Stimulated activated CD8-positive, alpha-beta memory T cell treated with anti-CD3 and anti-CD28 coated beads, Interleukin-7, amount 100 ng/mL, for 1 hour (primary cell): ENCODE measurements at places on chromosomes 16 and 17.
A peak's percentile ranks its signal among the peaks of the same experiment; 100 is the strongest.

- no peak for DNase-seq
These were observed 15.4 kb downstream of the CUEDC1 start for GRCh38 chr17:57939797-57940196.

- DNase-seq, result no peak
These were observed 716.9 kb downstream of the KCNJ18 start for GRCh38 chr17:22409160-22409751.

GRCh38 chr16:6148361-6148760 lies 1050.8 kb upstream of the EEF2KMT start:
- DNase-seq, result no peak

DNA sequence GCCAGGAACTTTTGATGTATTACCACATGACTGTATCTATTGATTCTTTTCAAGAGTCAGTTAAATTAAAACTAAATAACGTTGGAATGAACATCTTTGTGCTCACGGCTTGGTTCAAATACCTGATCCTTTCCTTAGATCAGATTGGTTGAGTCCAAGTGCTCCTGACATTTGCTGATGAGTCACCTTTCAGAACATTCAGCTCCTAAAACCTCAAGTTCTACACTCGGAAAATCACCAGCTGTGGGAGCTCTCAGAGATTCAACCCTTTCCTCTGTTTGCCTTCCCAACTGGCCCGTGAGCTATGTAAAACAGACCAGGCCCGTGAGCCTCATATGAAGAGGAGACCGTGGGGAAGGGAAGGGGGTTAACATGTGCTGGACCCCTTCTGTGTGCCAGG lies 68.1 kb downstream of the RTN4RL1 start:
- DNase-seq, result no peak

- peak; percentile 23 for DNase-seq
These were observed 16.8 kb upstream of the RMI2 start for GRCh38 chr16:11328172-11329070.

DNA sequence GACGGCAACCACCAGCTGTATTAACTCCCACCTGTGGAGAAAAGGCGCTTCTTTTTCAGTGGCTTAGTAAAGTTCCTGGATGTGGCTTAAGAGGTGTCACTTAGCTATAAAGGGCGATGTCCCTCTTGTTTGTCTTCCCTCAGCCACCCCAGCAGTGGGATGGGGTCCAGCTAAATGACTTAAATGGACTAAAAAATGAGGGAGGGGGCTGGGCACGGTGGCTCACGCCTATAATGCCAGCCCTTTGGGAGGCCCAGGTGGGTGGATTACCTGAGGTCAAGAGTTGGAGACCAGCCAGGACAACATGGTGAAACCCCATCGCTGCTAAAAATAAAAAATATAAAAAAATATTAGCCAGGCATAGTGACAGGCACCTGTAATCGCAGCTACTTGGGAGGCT lies 667.5 kb upstream of the RBFOX1 start:
- DNase-seq, result no peak

DNA sequence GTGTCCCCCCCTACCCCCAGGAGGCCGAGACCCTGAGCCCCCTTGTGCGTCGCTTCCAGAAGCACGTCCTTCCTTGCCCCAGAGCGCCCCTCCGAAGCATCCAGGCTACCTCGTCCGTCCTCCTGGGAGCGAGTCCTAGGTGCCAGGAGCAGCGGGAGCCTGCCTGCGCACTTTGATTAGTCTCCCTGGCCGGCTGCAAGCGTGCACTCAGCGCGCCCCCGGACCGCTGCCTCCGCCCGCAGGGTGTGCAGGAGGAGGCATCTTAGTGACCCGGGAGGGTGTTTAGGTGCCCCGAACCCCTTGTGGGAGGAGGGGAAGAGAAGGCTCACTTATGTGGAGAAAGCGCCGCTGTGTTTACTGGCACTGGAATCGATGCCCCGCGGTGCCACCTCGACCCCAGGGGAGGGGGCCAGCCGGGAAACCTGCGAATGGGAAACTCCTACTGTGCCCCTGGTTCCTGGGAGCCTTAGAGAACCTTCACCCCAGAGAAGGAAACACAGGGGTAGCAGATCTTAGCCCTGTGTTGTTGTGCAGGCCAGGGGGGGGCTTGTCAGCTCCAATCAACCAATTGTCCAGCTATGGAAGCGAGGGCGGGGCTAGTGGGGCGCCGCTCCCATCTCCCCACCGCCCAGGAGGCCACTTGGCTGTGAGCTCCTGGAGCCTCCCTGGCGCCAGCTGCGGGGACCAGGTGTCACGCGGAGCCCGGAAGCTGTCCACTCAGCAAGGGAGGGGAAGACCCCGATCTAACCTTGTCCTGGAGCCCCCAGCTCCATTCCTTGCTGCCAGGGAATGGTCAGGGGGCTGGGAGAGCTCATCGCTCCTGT lies 922.8 kb upstream of the EEF2KMT start:
- DNase-seq, result no peak

- DNase-seq, result no peak
These were observed 22.5 kb upstream of the ICAM2 start for GRCh38 chr17:64042700-64043485.

GRCh38 chr17:16212793-16213192 lies 2.5 kb downstream of the NCOR1 start:
- DNase-seq, result no peak

DNA sequence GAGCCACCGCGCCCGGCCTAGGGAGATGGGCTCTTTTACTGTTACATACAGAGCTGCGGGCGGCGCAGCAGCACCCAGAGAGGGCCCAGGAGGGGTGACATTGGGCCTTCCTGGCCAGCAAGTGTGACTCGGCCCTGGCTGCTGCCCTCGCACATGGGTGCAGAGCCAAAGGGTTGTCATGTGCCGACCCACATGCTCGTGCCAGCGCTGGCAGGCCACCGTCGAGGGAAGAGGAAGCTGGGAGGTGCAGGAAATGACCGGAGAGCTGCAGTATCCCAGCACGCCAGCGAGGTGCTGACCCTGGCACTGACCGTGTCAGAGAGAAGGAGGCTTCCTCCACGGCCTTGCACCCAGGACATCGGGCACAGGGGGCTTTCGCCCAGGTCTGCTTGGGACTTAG lies 8.0 kb downstream of the ENDOV start:
- DNase-seq, result no peak

- no peak for DNase-seq
These were observed 651 bp downstream of the SHMT1 start for GRCh38 chr17:18362698-18363100.

DNA sequence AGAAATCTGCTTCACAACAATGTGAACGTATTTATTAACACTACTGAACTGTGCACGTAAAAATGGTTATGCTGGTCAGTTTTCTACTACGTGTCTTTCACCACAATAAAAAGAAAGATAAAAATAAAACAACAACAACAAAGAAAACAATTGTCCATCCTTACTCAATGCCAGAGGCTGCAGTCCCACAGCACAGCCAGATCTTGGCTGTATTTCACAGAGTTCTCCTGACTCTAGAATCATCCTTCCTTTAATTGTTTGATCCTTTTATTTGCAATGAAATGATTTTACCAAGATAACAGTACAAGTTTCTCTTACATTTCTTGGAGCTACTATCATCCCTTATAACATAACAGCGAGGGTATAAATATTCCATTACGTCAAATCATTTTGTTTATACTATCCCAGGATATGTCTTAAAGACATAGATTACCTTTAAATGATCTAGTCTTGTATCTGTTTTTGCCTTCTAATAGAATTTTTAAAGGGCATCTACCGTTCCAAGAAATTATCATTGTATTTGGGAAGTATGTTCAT lies 103.3 kb downstream of the SLC39A11 start:
- DNase-seq, result no peak

DNA sequence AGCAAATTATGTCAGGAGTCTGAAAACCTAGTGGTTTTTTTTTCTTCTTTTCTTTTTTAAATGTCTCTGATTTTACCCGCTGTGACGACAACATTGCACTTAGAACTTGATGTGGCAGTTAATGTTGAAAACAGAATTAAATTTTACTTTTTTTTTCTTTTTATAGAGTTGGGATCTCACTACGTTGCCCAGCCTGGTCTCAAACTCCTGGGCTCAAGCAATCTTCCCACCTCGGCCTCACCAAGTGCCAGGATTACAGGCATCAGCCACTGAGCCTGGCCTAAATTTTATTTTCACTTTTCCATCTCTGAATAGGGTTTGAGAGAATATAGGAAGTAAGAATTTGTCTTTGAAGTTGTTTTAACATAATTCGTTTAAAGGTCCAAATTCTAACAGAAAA lies 52.6 kb downstream of the CDK12 start:
- DNase-seq, result no peak

GRCh38 chr17:14201988-14202380 lies 34.7 kb downstream of the CDRT15 start:
- DNase-seq, result no peak

GRCh38 chr16:12703935-12704334 lies 99.8 kb downstream of the CPPED1 start:
- no peak for DNase-seq

GRCh38 chr17:13114601-13115031 lies 96.8 kb upstream of the ELAC2 start:
- no peak for DNase-seq

- DNase-seq, result no peak
These were observed 33.9 kb downstream of the STX8 start for GRCh38 chr17:9541718-9542117.

DNA sequence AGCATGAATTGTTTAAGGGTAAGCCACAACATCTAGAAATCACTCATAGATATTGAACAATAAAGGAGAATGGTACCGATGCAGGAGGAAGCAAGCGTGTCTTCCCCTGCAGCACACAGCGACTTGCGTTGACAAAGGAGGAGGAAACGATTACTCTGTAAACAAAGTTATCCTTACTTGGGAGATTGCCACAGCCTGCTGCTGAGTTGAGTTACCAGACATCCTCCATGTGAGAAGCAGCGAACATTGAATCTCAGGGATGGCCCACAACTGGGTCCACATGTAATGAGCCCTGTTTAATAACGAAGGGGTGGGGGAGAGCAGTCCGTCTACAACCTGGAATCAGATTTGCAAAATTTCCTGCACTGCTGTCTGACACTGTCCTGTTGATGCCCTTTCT lies 27.7 kb downstream of the CLUH start:
- DNase-seq, result no peak

GRCh38 chr17:44222112-44222869 lies 2.8 kb upstream of the UBTF start:
- no peak for DNase-seq

DNA sequence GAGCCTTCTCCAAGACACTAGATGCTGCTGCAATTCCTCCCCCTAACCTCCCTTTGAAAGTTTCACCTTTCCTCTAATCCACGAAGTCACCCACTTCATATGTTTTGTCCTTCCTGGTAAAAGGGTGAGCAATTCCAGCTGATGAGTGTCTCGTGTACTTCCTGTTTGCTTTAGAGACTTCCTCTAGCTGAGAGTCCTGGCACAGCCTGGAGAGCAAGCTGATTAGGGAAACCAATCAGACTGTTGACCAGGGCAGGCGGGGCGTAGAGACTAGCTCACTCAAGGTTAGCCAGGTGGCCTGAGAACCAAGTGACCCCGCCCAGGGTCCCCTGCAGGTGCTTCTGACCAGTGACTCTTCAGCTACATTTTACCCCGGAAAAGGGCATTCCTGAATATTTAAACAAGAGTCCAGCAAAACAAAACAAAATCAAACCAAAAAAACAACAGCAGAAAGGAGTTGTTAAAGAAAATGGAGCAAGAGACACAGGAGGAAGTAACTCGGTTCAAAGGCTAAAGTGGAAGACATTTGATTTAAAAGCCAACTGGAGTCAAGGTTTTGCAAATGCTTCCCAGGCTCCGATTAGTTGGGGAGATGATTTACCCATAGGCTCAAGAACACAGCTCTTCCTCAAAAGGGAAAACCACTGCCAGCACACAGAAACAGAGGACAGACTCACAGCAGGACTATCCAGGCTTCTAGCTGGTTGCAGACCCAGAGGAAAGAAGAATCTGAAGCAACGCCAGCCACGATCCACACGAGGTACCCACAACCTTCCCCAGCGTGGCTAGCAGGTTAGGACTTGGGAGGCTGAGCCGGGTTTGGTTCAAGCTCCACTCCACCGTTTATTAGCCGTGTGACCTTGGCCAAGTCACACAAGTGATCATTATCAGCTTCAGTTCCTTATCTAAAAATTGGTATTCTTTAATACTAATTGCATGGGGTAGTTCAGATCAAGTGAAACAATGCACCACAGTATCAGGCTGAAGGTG lies 13.4 kb downstream of the HSPB9 start:
- no peak for DNase-seq

DNA sequence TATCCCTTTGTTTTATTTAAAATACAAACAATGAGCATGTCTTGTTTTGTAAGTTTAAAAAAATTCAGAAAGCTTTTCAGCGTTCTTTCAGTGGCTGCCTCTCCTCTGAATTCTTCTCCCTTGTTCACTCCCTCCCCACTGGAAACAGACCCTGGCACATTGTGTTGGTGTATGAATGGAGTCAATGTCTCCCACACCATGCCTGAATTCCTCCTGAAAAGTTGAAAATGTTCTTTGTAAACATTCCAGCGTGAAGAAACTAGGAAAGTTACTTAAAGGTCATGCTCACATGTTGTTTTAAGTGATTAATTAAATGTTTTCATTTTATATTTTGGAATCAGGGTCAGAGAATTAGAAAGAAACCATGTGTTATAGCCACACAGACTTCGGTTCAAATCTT lies 136.9 kb upstream of the DYNLRB2 start:
- no peak for DNase-seq

DNA sequence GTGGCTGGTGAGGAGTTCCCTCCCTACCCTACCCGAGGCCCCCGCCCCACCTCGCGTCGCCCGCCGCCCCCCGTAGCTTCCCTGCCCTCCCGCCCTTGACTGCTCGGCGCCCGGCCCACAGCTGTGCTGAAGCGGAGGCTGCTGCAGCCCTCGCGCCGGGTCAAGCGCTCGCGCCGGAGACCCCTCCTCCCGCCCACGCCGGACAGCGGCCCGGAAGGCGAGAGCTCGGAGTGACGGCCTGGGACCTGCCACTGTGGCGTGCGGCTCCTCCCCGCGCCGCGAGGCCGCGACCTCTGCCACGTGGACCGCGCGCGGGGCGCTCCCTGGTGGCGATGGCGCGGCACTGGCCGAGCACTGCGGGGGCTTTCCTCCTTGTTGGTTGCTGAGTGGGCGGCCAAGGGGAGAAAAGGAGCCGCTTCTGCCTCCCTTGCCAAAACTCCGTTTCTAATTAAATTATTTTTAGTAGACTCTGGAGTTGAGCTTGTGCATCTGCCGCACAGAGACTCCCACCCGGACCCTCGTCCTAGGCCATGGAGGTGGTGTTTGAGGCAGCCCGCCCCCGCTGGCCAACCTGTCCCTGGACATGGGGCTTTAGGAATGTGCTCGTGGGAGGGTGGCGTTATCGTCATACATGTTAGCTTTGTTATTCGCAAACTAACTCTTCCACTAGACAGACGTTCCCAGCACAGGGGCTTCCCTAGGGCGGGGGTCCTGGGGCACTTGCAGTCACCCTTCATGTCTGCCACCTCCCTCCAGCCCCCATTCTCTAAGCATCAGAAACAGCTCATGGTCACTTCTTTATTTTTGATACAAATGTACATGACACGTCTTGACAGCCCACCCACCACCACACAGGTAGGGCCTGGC lies 4.4 kb downstream of the TP53I13 start:
- peak; percentile 21 for DNase-seq
